ENCODE measurements at places on chromosomes 6 and 20. TPM values are rescaled to one million over a fixed set of nuclear protein-coding genes. Genes with fewer than 3 reads are reported as not detected.

GRCh38 chr20:39112178-39112743, 150.1 kb downstream of the DHX35 start:
- DNase-seq, result peak; percentile 72

GRCh38 chr6:61887423-61887822, 398.6 kb downstream of the KHDRBS2 start:
- DNase-seq, result no peak

DNA sequence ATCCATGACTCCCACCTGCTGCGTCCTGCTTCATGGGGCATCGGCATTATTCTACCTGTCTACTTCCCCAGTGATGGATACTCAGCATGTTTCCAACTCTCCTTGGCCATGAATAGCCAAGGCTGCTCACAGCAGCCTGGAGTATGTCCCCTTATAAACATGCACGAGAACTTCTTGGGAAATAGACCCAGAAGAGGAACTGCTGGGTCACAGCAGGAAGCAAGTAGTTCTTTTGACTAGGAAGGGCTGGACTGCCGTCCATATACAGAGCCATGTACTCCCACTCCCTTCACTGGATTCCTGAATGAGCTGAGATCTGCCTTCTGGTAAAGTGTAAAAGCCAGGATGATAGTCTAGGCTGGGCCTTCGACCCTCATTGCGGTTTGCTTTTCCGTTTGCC, 106.3 kb upstream of the KCNK16 start:
- DNase-seq, result no peak

- DNase-seq, result no peak
Measured at GRCh38 chr6:12068899-12069557, 56.9 kb downstream of the HIVEP1 start.

- no peak for DNase-seq
Measured at GRCh38 chr20:61340157-61340556, 88.1 kb downstream of the CDH4 start.

DNA sequence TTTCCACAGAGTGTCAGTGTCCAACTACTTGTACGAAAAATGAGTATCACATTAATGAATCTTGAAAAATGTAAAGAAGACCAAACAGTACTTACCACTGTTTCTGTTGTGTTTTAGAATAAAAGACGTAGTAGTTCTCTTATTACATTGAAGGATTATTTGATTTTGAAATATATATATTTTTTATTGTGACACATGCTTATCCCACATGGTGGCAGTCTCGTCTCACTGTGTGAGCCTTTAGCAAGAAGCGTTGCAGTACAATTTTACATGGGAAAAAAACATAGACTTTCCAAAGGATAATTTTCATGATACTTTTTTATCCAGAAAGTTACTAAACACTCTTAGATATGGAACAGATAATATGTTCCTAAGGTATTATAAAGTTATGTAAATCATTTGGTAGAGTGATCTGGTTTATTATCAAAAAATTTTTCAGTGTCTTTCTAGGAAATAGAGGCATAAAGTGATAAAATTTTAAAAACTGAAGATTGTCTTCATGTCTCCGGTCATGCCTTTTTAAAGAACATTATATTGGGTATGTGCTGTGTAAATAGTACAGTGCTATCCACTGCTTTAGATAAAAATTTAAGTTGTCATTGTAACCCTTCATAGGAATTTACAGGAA, 117.5 kb upstream of the SAMD5 start:
- DNase-seq, result peak; percentile 51

GRCh38 chr20:48158014-48158413, 372.7 kb upstream of the SULF2 start:
- no peak for DNase-seq

GRCh38 chr20:63241272-63241671, 5.6 kb downstream of the BIRC7 start:
- DNase-seq, result peak; percentile 42

DNA sequence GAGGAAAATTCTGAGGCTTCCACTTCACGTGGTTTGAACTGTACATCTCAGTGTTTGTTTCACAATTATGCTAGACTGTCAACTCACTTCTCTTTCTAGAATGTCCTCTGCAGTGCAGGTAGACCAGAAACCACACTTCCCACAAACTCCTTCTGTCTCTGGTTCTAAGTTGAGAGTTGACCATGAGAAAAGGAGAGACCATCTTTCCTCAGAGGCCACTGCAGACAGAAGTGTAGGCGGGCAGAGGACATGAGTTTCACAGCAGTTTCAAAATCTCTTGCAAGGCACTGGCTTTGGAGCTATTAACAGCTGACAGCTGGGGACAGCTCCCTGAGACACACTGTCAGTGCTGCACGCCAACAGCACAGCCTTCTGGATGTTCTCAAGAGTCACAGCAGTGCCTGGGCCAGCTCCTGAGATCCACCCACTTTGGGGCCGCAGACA, 55.4 kb upstream of the MOXD1 start:
- DNase-seq, result no peak

DNA sequence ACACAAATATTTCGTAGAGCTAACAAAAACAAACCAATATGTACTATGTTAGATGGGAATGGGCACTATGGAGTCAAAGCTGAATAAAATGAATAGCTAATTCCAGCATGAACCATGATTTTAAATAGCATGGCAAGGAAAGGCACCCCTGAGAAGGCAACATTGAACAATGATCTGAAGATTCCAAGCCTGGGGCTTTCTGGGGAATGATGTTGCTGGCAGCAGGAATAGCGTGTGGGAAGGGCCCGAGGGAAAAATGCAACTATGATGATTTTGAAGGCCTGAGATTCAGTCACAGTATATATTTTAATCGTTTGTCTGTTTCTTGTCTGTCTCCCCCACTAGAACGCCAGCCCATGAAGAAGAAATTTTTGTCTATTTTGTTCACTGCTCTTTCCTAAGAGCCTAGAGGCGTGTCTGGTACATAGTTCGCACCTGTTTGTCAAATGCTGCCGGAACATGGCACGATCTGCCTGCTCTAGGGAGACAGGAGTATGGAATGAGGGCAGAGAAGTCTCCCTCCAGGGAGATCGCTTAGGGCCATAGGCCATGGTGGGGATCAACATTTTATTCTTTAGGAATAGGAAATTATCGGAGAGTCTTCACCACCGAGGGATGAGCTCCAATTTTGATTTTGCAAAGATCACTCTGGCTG, 84.8 kb upstream of the EYA2 start:
- no peak for DNase-seq

GRCh38 chr6:41164551-41165120, 1.7 kb upstream of the TREM2 start:
- no peak for DNase-seq

TASP1 gene
- 9.7 TPM for total RNA-seq

GSTA2 gene
- not detected for total RNA-seq

VSX1 gene
- total RNA-seq, result not detected

TP53INP2 gene
- total RNA-seq, result 5.8 TPM

KHDC1 gene
- 0.09 TPM for total RNA-seq

SIRPB2 gene
- 1.3 TPM for total RNA-seq

EPPIN gene
- not detected for total RNA-seq
